Astrocyte of the spinal cord (primary cell): ENCODE measurements at places on chromosomes 12 and 14.

DNA sequence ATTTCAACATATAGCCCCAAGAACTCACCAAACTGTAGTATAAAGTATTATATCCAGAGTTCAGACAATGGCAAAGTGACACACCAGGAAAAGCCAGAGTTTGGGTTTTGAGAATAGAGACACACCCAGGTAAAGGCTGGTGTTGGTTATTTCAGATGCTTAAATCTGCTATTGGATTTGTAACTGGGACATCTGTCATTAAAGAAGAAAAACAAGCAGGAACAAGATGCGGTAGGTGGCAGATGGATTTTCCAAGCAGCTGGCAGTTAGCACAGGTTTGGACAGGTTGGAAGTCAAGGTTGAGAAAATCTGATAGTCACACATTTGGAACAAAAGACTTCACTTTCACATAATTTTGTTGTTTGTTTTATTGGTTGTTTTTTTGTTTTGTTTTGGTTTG, 14.4 kb upstream of the CDK17 start:
- DNase-seq: no peak

DNA sequence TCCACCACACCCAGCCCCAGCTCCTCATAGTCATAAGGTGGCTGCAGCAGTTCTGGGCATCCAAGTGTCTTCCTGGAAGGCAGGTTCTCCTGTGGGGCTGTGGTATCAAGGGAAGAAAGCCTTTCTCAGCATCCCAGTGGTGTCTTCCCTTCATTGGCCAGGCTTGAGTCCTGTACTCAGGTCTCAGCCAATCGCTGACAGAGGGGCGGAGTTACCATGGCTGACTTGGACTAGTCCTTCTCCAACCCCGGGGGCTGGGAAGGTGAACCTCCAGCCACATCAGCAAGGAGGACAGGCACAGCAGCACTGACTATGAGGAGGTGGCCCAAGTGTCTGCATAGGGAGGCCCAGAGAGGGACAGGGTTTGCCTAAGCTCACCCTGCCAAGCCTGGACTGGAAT, 64.0 kb upstream of the SLC24A4 start:
- no peak for DNase-seq

DNA sequence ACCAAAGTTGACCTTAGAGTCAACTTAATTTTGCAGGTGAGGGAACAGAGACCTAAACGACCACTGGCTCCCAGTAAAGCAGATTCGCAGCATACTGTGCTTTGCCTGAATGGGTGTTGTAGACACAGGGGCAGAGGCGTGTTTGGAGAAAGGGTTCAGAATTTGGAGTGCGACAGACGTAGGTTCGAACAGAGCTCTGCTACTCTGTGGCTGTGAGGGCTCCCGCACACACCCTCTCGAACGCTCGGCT, 243 bp upstream of the TOMM20L start:
- DNase-seq: no peak

GRCh38 chr12:65511134-65511834, 232.8 kb downstream of the MSRB3 start:
- peak; percentile 49 for DNase-seq

DNA sequence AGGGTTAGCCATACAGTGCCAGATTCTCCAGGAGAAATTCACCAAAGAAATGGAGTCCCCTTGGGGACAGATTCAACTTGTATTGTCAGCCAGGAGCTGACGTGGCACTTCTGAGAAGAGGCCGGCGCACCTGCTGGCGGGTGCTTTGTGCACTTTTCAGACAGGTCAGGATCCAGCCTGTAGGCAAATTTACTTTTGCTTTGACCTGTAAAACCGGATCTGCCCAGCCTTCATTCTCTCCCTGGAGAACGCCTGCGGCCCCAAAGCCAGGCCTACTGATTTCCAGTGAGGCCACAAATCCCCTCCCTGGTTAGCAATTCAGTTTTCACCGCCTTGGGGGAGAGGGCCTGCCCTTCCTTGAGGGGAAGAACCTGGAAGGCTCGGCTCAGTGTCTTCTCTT, 17.4 kb downstream of the P2RX4 start:
- DNase-seq: no peak

- DNase-seq: no peak
Measured at GRCh38 chr14:92472860-92473259, 40.7 kb upstream of the RIN3 start.

DNA sequence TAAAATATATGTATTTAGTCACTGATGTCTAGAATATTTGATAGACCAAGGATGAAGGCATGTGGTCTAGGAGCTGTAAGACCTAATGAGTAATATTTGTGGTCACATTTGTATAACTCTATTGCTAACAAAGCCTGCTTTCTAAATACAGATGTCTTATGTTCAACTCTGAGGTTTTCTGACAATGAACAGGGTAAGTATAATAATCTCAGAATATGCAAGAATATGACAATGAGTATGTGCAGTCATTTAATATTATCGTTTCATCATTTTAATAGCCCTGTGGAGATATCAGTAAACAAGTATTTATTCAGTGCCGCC, 389.6 kb downstream of the LRIG3 start:
- peak; percentile 85 for DNase-seq

- no peak for DNase-seq
Measured at GRCh38 chr14:105505101-105505500, 14.1 kb downstream of the TEDC1 start.

DNA sequence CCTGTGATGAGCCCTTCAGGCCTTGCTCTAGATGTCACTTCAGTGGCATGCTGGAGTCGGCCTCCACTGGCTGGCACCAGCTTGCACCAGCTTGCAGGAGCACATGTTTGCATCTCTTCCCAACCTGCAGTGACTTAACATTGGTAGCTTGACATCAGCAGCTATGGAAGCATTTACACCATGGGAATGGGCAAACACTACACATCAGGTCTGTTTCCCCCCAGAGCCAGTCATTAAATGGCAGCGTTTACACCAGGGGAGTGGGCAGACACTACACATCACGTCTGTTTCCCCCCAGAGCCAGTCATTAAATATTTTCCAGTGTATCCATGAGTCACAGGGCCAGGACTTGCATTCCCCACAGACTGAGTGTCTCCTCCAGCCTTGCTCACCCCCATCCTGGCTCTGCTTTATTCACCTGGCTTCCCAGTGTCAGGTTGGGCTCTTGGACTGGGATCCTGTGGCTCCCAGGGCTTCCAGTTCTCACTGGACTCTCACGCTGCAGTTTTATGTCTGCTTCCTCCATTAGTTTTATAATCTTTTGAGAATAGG, 51.6 kb upstream of the VRK1 start:
- DNase-seq: no peak

GRCh38 chr14:68401855-68402254, 391.0 kb downstream of the ZFP36L1 start:
- DNase-seq: no peak

GRCh38 chr14:92506231-92506630, 7.3 kb upstream of the RIN3 start:
- DNase-seq: no peak

DNA sequence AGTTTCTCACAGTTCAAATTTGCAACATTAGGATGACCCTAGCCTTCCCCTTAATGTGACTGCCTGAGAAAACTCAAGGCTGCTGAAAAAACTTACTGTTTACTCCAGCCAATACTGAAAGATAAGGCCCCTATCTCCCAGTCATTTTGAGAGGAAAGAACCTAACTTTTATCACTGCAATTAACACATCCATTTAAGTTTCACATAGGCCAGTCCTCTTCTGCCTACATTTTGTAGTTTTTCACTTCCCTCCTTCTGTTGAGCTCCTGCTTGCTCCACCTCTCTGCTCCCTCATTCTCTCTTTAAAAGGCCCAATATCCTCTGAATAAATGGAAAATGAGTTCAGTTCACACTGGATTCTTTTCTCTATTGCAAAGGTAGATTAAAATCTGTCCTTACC, 1996.2 kb upstream of the FLRT2 start:
- DNase-seq: no peak

DNA sequence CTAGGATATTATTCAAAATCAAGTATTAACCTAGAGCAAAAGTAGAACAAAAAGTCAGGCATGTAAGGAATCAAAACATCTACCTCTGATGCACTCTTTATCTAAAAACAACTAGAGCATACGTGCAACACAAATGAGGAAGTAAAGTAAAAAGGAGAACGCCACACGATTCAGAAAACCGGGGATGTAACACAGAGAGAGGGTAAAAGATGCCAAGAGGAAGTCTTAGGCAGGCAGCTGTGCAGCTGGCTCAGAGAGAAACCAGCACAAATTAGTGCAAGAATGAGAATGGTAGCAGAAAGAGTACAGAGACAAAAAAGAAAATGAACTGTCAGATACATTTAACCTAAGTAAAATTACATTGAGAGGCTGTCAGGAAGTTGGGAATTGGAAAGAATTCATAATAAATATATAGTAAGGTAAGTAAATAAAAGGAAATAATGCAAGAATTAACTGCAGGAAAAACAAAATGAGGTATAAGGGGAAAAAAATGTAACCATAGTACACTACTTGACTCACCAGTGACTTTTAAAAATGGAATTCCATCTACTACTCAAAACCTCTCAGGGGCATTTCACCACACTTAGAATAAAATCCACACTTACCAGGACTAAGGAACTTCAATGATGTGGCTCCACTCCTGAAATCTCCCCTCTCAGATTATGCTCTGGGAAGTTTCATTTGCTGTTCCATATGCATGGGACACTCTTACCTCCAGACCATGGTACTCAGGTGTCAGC, 17.1 kb downstream of the BCAT1 start:
- DNase-seq: no peak

GRCh38 chr14:100698666-100699448, 27.8 kb upstream of the DLK1 start:
- DNase-seq: no peak

- DNase-seq: peak; percentile 66
Measured at GRCh38 chr14:52877628-52878027, 73.2 kb downstream of the FERMT2 start.

DNA sequence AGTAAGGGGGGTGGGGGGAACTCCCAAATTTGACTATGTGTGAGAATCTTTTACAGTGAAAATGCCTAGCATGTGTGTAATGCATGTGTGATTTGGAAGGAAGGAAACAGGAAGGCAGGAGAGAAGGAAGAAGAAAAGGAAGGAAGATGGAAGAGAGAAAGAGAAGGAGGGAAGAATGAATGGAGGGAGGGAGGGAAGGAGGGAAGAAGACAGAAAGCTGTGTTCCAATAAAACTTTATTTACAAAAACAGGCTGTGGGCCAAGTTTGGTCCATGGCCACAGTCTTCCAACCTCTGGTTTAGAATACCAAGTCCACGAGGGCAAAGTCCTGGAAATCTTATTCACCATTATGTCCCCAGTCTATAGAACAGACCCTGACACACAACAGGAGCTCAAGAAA, 278.9 kb downstream of the KSR2 start:
- no peak for DNase-seq

DNA sequence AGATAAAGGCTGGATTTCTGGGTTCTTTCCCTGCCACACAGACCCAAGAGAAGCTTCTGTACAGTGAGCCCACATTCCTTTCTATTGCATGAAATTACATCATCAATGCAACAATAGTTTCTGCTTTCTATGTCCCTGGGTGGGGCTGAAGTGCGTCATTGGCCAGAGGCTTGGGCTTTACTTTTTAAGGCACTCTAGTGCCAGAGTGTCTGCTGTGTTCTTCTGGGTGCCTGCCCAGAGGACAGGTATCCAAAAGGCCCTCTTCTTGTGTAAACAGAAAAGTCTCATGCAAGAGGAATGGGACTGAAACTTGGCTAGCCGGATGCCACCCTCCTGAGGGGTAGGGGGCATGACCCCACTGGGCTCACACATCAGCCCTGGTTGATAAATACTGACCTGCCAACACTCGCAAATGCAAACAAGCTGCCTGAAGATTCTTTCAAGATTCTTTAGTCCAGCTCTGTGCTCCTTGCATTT, 5.9 kb downstream of the KRT86 start:
- peak; percentile 91 for DNase-seq

DNA sequence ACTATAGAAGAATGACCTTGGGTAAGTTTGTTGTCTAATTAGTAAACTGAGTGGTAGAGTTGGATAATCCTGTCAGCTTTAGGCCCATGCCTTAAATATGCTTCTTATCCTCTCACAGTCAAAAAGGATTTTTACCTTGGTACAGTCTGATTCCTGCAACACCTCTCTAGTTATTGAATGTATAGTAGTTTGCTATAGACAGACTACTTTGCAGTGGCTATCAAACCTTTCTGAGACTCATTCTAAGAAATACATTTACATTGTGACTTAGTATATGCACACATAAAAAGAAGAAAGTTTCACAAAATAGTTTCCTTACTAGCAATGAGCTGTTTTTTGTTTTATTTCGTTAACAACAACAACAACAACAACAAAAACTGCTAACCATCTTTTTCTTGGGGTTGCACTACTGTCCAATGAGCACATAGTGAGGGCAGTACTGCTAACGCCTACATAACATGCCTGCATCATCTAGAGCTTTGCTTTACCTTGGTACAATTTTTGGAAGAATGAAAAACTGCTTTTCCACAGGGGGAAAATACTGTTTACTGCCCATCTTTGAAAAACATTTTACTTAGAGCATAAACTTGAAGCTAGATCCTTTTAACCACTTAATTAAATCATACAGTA, 28.5 kb downstream of the WNK1 start:
- no peak for DNase-seq

- DNase-seq: peak; percentile 4
Measured at GRCh38 chr12:125533434-125534029, 468.3 kb downstream of the AACS start.

GRCh38 chr12:13044002-13044905, at the start of gene FAM234B:
Gene FAM234B (plus strand): TSS chr12:13044381. CDS start chr12:13044404, 23 bp downstream.
- peak; percentile 51 for DNase-seq

- peak; percentile 50 for DNase-seq
Measured at GRCh38 chr14:96038920-96039632, at the start of gene C14orf132. Gene C14orf132 (plus strand): TSS chr14:96039362. CDS start chr14:96039501, 139 bp downstream.

- DNase-seq: no peak
Measured at GRCh38 chr12:74456431-74456830, 81.2 kb upstream of the ATXN7L3B start.

GRCh38 chr12:21026302-21026701, 104.7 kb upstream of the SLCO1B1 start:
- peak; percentile 73 for DNase-seq

- no peak for DNase-seq
Measured at GRCh38 chr14:99589651-99590530, 14.1 kb downstream of the CCDC85C start.

DNA sequence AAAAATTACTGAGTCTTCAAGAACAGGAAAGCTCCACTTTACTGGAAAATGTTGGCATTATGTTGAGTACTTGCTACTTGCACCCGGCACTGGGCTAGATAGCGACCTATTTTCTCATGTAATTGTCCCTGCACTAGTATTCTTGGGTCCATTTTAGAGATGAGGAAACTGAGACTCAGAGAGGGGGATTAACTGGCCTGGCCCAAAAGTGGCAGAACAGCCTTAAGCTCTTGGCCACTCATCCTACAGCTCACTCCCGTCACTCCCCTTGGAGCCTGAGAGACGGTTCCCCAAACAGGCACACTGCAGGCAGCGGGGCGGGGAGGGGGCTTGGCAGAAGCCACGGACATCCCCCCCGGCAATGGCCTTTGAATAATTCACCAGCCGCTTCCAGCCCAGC, 113.9 kb downstream of the SCARB1 start:
- DNase-seq: no peak

- no peak for DNase-seq
Measured at GRCh38 chr14:76083796-76084765, 67.6 kb upstream of the GPATCH2L start.
